ENCODE measurements at places on chromosomes 11 and 22.

DNA sequence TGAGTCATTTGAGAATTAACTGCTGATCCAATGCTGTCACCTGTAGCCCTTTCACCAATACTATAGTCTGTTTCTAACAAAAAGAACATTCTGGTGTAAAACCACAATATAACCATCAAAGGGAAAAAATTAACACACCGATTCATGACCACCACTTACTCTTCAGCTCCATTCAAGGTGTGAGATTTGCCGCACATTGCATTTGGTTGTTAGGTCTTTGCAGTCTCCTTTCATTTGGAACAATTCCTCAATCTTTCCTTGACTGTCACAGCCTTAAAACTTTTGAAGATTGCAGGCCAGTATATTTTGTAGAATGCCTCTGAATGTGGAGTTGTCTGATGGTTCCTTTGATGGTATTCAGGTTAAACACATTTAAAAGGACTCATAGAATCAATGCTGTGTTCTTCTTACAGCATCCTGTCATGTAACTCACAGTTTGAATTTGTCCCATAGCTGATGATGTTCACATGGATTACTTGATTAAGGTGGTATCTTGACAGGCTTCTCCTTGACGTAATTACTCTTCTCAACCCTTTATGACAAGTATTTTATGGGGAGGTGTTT lies 63.6 kb downstream of the TNRC6B start:
- DNase-seq: no peak

- DNase-seq: no peak
Observed at GRCh38 chr22:50308597-50308935, 1.1 kb upstream of the PLXNB2 start.

GRCh38 chr11:123103326-123103980 lies 41.5 kb upstream of the HSPA8 start:
- DNase-seq: peak; percentile 39

- no peak for DNase-seq
Observed at GRCh38 chr11:34909955-34910354, 6.2 kb downstream of the APIP start.

DNA sequence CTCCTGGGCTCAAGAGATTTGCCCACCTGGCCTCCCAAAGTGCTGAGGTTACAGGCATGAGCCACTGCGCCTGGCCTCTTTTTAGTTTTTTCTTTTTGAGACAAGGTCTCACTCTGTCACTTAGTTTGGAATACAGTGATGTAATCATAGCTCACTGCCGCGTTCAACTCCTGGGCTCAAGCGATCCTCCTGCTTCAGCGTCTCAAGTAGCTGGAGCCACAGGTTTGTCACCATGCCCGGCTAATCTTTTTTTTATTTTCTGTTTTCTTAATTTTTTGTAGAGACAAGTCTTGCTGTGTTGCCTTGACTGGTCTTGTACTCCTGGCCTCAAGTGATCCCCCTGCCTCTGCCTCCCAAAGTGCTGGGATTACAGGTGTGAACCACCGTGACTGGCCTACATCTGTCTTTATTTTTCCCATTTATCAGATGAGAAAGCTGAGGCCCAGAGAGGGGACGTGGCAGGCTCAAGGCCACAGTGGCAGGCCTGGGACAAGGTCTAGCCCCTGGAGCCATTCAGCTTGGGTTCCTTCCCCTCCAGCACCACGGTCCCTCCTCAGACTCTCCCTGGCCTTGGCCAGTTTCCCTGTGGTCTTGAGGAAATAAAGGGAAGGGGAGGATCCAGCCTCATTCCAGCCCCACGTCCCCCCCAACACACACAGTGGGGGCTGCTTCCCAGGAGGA lies 2.8 kb upstream of the KDELR3 start:
- DNase-seq: no peak

- DNase-seq: no peak
Observed at GRCh38 chr22:19012308-19012986, 76.4 kb upstream of the PRODH start.

DNA sequence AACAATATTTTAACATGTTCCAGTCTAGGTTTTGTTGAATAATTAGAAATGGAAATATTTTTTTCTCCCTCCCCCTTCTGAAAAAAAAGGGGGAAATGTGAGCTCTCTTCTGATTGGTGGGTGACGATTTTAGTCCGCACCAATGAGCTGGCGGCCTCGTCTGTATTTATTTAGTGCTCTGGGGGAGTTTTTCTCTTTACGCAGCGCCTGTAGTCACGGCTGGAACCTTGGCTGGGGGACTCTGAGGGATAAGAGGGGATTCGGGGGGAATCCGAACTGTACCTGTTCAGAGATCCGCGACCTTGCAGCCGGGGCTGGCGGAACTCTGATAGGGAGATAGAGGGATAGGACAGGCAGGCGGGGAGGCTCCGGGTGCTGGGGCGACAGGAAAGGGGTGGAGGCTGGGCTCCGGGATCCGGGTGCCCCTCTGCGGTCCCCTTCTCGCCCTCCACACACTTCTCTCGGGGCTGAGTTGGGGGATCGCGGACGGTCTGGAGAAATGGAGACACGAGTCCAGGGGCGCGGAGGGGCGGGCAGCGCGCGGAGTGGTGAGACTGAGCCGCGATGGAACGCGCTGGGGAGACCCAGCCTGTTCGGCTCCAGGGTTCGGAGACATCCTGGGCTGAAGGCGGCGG lies 99.7 kb upstream of the HSD17B12 start:
- peak; percentile 44 for DNase-seq

GRCh38 chr11:9473408-9473807 lies 12.6 kb downstream of the ZNF143 start:
- no peak for DNase-seq

DNA sequence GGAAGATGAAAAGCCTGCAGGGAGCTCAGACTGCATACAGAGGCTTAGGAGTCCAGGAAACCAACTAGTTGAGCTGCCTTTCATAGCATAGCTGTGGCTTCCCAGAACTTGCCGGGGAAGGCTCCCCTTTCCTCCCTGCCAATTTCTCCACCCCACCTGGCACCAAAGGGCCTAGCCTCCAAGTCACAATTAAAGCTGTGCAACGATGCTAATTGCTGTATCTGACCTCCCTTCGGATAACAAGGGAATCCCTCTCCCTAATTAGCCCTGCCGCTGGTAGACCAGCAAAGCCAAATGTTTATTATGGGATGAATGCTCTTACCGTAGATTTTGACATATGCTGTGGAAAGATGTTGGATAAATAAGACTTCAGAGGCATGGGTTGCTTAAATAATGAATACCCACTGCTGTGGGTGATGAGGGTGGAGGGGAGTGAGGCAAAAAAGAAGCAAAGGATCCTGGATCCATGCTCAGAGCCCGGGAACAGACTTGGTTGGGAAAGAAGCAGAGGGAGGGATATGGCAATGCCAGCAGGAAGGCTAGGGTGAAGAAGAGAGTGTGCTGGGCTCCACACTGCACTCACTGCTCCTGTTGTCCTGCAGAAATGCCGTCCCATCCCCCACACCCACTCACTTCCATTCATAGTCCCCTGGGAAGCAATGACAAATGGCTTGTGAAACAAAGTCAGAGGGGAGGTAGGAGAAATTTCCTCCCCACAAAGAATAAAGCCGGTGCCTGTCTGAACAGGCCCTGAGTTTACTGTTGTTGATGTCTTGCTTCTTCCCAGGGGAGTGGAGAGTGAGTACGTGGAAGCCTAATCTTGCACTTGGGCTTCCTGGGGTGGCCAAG lies 608.1 kb upstream of the CADM1 start:
- DNase-seq: no peak

DNA sequence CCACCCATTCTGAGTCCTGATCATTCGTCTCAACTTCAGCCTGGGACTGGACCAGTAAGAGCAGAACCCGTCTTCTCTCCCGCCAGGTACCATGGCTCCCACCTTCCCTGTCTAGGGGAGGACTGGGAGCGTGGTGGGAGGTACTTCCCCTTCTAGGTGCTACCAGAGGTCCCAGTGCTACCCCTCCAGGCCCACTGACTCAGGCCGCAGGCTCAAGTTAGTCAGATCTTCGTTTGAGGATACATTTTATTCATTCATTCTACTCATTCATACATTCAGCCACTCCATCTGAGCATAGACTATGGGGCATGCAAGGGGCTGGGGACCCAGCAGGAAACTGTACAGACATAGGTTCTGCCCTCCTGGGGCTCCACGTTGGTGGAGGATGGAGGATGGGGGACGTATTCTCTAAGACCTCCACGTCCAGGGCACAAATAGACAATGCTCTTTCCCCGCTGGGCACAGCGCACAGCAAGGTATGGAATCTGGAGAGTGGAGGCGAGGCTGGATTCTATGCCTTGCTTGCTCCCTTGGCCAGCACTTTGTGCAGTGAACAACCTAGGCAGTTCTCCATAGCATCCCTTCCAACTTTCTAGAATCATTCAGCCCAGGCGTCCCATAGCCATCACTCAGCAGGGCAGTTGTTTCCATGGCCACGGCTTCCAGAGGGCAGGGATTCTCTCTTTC lies 1.0 kb upstream of the RAB3IL1 start:
- DNase-seq: peak; percentile 22

DNA sequence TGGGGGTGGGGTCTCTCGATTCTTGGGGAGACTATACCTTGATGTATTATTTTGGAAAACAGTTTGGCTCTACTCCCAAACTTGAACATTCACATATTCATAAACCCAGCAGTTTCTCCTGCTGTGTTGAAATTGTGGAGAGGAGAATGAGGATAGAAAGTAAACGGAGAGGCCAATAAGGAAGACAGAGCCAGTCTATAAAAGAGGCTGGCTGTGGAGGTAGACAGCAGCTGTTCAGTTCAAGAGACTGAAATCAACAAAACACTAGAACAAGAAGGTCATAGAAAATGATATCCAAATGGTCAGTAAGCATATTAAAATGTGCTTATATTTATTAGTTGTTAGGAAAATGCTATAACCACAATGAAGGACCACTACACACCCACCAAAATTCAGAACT lies 1.9 kb upstream of the MOGAT2 start:
- no peak for DNase-seq

DNA sequence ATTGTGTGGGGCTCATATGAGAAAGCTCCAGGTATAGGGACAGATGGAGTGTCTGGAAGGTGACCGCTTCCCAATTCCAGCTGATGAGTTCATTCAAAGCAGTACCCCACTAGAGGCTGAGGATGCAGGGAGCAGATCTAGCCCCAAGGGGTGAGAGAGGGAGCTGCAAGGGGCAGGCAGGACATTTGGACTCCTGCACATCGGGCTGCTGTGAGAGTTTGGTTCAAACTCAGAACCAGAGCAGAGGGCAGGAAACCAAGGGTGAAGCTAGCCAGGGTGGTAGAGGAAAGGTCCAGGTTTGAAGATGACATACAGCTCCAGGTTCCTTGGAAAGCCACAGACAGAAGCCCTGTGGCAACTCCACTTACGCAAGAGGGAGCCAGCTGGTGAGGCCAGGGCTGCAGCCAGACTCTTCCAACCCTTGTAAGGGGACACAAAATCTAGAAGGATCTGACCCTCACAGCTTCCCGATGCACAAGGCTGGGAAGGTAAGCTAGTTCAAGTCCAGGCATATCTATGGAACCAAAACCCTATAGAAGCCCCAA lies 1.9 kb downstream of the CSNK2A3 start:
- no peak for DNase-seq

- DNase-seq: no peak
Observed at GRCh38 chr11:75349521-75350116, 1.8 kb downstream of the ARRB1 start.

- no peak for DNase-seq
Observed at GRCh38 chr22:39289975-39290720, 29.3 kb downstream of the RPL3 start.

DNA sequence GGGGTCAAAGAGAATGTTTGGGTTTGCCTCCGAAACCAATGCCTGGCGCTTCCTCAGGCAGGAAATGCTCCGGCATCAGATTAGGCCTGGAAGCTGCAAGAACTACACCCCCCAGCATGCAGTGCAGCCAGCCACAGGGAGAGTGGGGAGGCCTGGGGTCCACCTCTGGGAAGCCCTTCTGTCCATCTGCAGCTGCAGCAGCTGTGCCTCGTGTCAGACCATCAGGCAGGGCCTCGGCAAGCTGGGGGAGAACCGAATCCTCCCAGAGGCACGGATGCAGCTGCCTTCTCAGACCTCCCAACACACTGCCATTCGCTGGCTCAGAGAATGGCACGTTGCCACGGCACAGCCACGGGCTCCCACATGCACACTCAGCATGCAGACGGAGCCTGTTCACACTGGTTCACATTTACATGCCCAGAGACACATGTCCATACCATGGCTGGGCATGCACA lies 57.4 kb downstream of the NECTIN1 start:
- DNase-seq: no peak

DNA sequence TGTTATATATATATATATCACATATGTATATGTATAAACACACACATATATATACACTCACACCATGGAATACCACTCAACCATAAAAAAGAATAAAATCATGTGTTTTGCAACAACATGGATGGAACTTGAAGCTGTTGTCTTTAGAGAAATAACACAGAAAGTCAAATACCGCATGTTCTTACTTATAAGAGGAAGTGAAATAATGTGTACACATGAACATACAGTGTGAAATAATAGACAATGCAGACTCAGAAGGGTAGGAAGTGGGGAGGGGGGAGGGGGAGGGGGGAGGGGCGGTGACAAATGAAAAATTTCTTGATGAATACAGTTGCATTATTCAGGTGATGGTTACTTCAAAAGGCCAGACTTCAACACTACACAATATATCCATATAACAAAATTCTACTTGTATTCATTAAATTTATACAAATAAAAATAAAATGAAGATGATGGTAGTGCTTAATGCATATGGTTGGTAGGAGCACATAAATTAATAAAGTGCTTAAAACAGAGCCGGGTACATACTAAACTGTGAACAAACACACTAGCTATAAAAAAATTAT lies 5.8 kb upstream of the OR5B2 start:
- DNase-seq: no peak

DNA sequence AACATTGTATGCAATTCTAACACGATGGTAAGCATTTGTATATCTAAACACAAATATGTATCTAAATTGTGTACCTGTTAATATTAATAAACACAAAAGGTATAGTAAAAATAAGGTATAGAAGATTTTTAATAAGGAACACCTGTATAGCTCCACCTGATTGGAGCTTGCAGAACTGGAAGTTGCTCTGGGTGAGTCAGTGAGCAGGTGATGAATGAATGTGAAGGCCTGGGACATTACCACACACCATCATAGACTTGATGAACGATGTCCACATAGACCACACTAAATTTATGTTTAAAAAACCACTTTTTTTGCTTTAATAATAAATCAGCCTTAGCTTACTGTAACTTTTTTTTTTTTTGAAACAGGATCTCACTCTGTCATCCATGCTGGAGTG lies 97.6 kb upstream of the CLMP start:
- DNase-seq: no peak
